ENCODE measurements at places on chromosomes 5 and 9.

- DNase-seq = no peak
Observed at GRCh38 chr5:6675784-6676491, 37.3 kb upstream of the TENT4A start.

DNA sequence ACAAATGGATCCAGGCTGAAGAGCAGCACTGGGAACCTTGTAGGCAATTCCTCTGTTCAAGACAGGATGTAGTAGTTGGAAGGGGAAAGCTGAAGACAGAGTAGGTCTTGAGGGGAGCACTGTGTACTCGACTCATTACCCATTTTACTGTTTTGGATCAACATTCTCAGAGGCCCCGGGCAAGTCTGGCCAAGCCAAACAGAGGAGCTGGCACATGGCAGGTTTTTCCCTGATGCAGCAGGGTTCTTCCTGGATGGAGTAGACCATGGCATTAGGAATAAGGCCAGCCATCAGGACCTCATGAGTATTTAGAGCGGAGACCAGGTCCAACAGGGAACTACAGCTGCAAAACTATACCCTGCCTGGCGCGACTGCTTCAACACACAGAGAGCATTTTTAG lies 4.4 kb downstream of the SVEP1 start:
- DNase-seq = no peak

GRCh38 chr9:105024529-105024928 lies 96.6 kb upstream of the ABCA1 start:
- no peak for DNase-seq

GRCh38 chr5:96330530-96331140 lies 102.4 kb downstream of the PCSK1 start:
- no peak for DNase-seq

DNA sequence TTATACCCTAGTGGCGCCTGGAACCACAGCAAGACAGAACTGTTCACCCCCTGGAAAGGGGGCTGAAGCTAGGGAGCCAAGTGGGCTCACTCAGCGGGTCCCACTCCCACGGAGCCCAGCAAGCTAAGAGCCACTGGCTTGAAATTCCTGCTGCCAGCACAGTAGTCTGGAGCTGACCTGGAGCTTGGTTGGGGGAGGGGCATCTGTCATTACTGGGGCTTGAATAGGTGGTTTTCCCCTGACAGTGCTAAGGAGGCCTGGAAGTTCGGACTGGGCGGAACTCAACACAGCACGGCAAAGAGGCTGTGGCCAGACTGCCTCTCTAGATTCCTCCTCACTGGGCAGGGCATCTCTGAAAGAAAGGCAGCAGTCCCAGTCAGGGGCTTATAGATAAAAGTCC lies 19.5 kb downstream of the BTNL3 start:
- no peak for DNase-seq

DNA sequence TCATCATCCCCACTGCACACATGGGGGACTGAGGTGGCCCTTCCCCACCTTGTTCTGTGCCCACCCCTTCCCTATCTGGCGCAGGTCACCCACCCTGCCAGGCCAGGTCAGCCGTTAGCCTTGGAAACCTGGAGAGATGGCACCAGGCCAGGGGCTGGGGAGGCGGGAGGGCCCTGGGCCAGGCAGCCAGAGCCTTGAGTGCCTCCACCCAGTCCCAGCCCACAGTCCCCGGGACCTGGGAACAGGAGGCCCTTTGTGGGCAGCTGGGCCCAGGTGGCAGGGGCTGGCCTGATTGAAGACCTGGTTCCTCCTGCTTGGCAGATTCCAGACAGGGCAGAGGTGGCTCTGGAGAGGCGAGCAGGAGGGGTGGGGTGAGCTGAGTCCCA lies 70.6 kb downstream of the LRSAM1 start:
- no peak for DNase-seq

- no peak for DNase-seq
Observed at GRCh38 chr5:167833456-167833855, 458.0 kb upstream of the WWC1 start.

DNA sequence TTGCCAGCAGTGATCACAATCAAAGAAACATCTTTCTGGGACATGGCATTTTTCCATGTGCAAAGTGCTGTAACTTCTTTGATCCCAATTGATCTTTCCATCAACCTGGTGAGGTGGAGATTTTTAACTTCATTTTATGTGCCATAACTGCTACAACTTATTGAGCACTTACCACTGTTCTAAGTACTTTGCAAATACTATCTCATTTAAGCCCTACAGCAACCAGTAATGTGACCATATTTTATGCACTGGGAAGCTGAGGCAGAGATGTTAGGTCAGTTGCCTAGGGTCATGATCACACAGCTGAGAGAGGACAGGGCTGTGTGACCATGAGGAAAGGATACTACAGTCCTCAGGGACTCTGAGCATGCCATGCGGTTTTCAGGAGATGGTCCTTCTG lies 17.9 kb upstream of the STRBP start:
- no peak for DNase-seq

- DNase-seq = no peak
Observed at GRCh38 chr5:139882961-139883539, 87.4 kb downstream of the PSD2 start.

- no peak for DNase-seq
Observed at GRCh38 chr9:84834426-84834825, 164.9 kb downstream of the NTRK2 start.

DNA sequence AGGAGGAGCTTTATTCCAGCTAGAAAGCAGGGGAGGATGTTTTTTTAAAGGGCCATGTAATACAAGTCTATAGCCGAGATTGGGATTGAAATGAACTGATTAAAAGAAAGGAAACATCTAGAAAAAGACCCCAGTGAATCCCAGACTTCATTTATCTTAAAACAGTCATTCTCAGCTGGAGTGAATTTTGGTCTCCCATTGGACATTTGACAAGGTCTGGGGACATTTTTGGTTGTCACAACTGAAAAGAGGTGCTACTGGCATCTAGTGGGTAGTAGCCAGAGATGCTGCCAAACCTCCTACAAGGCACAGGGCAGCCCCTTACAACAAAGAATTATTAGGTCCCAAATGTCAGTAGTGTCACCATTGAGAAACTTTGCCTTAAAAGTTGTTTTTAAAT lies 16.3 kb upstream of the SPINK4 start:
- no peak for DNase-seq

DNA sequence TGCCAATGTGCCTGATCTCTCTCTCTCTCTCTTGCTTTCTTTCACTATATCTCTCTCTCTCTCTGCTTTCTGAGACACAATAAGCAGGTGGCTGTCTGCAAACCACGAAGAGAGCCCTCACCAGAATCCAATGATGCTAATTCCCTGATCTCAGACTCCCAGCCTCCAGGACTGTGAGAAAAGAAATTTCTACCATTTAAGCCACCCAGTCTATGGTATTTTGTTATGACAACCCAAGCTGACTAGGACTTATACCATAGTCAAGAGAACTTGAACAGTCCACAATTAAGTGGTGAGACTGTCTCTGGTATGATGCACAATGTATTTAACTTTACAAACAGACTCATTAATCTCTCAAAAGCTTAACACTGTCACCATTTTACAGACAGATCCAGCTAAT lies 67.0 kb downstream of the NFIB start:
- no peak for DNase-seq

DNA sequence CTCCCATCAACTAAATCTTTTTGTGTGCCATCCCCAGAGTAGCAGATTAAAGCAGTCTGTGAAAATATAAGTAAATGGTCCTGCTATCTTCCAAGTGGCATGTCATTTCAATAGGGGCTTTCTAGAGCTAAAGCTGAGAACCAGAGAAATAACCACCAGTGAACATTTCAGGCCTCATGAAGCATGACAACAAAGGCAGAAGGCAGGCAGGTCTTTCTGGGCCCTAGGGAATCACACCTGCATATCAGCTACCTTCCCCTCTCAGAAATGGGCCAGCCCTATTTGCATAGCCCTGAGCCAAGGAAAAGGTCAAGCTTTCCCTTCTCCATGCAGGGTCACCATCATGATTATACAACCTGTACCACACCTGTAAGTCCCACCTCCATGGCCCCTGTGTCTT lies 205.3 kb downstream of the DEPDC1B start:
- DNase-seq = no peak

GRCh38 chr5:107437986-107438510 lies 232.7 kb downstream of the EFNA5 start:
- no peak for DNase-seq

DNA sequence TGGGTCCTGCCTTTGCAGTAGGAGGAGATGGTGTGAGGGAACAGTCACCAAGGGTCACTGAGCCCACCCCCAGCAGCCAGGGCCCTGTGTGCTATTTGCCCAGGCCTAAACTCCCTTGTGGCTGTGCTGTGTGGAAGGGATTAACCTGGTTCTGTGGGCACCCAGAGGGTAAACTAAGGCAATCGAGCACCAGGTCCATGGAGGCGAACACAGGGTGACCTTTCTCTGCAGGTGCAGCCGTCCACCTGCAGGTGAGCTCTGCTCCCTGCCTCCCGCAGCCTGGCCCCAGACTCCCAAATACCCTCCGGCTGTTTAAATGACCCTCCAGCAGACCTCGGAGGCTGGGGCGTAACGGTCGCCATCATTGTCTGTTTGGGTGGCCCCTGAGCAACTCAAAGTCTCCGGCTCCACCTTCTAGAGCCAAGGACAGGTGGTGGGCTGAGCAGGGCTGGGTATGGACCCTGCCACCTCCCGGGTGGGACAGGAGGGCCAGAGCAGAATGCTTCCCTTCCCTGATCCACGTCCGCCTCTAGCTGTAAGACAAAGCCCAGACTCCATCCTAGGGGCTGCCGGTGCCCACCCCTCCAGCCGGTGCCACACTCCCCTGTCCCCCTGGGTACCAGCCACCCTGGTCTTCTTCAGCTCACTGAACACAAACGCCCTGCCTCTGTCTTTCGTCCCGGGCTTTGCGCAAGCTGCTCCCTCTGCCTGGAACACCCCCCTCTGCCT lies 34.1 kb upstream of the FIBCD1 start:
- DNase-seq = no peak

DNA sequence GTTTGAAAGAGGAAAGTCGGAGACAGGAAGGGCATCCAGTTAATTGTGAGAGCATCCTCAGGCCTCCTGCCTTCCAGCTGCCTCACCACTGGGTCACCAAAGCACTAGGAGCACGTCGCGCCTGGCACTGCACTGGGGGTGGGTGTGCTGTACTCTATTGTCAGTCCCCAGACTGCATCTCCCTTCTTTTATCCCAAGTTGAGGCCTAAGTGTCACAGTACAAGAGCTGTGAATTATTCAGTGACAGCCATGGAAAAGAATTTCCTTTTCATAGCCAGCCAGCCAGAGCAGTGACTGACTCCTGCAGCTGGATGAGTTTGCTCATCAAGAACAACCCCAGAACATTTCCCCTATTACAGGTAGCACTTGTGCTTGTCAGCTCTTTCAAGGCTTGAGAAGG lies 16.3 kb downstream of the CLTA start:
- DNase-seq = no peak

GRCh38 chr5:10323588-10324488 lies 16.1 kb upstream of the CMBL start:
- DNase-seq = no peak

- no peak for DNase-seq
Observed at GRCh38 chr9:133535306-133535877, 888 bp downstream of the ADAMTSL2 start.

DNA sequence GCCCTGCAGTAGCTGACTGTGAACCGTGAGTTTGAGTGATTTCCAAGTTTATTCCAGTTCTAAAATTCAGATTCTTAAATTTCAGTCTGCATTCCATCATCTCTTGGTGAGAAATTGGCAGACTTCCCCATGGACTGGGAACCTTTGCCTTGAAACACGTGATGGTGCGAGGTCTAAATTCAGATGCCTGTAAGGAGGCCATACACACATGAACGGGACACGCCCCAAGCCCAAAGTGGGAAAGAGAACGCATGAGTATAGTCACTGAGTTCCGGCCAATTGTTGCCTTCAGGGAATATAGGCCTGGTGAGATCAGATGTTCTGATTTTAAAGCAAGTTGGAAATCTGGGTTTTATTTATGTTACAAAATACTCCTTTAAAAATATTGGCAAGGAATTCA lies 1084.4 kb upstream of the WWC1 start:
- no peak for DNase-seq

GRCh38 chr9:80085668-80086067 lies 513.9 kb downstream of the TLE4 start:
- DNase-seq = no peak

- DNase-seq = no peak
Observed at GRCh38 chr5:75571547-75571946, 39.7 kb upstream of the ANKDD1B start.

GRCh38 chr9:132849185-132849706 lies 28.8 kb downstream of the AK8 start:
- no peak for DNase-seq

GRCh38 chr5:175652741-175653663 lies 4.9 kb upstream of the HRH2 start:
- DNase-seq = no peak

GRCh38 chr5:108003178-108003577 lies 332.4 kb upstream of the EFNA5 start:
- DNase-seq = no peak

GRCh38 chr5:69484891-69485290 lies 7.7 kb upstream of the OCLN start:
- no peak for DNase-seq

- peak; percentile 42 for DNase-seq
Observed at GRCh38 chr9:118170032-118170955, 466.1 kb downstream of the TLR4 start.

GRCh38 chr9:123453076-123453667 lies 97.2 kb downstream of the CRB2 start:
- DNase-seq = no peak

Data from NCI-H2081 treated with DMSO at 0.1 percent for 48 hours (cell line).